ENCODE measurements at places on chromosomes 7 and 10.

DNA sequence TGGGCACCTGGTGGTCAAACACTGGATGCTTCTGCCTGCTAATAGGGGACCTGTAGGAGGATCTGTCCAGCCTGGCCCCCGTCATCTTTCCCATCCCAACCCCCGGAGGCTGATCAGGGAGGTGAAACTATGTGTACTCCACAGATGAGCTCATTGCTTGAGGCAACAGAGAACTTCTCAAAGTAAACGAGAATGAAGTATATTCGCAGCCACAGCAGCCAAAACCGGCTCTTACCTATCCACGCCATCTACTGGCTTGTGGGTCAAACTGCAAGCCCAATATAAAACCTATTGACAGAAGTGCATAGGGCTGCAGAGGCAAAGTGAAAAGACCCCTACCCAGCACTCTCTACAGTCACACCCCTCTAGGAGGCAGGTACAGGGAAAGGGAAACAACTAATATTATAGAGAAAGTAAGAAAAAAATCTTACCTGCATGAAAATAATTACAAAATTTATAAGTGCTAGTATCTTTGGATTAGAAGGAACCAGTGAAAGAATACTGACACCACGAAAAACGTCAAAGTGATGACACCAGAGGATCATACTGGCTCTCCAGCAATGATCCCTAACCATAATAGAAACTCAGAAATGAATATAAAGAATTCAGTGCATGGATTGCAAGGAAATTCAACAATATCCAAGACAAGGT lies 973.5 kb downstream of the ANKRD7 start:
- no peak for DNase-seq

DNA sequence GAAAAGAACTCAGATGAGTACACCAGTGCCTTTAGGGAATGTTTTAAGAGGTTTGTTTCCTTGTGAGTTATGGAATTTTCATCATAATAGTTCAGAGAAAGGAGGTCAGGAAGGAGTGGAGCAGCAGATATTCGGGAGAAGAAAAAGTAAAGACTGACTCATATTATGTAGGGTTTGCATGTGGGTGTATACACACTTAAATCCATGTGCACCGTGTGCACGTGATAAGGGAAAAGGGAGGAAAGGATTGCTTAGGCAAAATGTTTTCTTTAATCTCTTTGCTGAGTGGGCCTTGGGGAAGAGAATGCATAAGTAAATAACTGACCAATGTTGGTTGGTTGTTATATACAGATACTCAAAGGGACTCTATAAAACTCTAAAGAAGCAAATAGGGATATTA lies 30.2 kb downstream of the PLCE1 start:
- DNase-seq: no peak

GRCh38 chr10:33573606-33574005 lies 239.1 kb upstream of the NRP1 start:
- no peak for DNase-seq

- no peak for DNase-seq
Measured at GRCh38 chr7:29017713-29018112, 59.6 kb upstream of the TRIL start.

DNA sequence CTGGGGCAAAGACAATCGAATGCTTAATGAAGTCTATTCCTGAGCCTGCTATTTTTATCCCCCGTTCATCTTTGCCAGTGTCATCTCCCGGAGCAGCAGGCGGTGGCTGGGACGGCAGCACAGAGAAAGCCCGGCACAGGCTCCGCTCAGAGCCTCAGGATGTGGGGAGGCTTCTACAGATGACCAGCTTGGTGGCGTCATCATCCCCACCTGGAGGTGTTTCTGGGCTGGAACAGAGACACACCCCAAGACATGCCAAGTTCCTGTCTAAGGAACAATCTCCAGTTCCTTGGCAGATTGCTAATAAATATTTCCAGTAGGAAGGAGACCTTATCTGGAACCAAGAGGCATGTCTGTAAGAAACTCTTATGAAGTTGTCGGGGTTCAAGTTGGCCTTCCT lies 552.4 kb upstream of the MGMT start:
- no peak for DNase-seq

DNA sequence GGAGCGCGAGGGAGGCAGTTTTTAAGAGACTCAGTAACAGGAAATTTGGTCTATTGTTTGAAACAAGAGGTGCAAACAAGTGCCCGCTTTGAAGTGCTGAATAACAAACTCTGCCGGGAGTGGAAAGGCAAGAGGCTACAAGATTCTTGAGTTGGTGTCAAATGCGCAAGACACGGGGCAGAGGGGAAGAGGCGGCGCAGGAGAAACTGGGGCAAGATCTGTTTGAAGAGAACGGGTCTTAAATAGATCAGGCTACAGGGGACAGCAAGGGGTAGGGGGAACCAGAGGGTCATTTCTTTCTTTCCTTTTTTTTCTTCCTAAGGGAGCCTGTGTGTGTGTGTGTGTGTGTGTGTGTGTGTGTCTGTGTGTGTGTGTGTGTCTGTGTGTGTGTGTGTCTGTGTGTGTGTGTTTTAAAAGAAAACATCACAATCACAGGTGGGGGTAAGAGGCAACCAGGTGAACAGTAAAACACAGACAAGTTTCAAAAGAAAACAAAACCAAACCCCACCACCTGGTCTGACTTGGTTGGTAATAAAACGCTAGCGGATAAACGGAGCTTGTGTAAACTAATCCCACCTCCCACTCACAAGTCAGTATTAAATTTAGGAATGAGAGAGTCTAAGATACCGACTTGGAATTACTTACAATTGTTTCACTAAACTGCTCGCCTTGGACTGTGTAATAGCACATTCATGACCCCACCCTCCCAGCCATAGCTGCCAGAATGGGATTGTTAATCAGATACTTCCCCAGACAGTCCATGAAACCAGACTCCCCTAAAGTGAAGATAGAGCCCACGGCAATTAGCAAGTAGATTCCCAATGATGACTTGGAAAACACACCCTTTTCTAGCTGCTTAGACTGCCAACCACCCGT lies 13.1 kb upstream of the CUX1 start:
- peak; percentile 13 for DNase-seq

DNA sequence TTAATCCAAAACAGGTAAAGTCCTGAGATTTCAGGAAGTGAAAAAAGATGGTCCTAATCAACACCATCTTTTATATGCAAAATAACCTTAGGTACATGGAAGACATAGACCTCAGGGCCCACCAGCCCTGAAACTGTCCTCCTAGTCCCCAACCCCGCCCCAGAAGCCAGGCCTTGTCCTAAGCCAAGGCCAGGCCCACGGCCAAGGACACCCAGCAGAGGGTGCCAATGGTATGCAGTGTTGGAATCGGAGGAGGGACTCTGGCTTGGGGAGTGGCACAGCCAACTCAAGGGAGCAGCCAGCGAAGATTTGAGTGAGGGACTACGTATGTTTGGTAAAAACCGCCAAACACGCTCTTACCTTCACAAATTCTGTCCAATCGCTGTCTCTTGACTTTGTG lies 96.7 kb downstream of the ZRANB1 start:
- DNase-seq: no peak

GRCh38 chr10:120610791-120611190 lies 153.8 kb downstream of the PLPP4 start:
- no peak for DNase-seq

Data from K562 (cell line).